ENCODE measurements at places on chromosomes 2 and 18.

GRCh38 chr2:95323347-95324155 lies 26.4 kb downstream of the KCNIP3 start:
- DNase-seq: no peak

DNA sequence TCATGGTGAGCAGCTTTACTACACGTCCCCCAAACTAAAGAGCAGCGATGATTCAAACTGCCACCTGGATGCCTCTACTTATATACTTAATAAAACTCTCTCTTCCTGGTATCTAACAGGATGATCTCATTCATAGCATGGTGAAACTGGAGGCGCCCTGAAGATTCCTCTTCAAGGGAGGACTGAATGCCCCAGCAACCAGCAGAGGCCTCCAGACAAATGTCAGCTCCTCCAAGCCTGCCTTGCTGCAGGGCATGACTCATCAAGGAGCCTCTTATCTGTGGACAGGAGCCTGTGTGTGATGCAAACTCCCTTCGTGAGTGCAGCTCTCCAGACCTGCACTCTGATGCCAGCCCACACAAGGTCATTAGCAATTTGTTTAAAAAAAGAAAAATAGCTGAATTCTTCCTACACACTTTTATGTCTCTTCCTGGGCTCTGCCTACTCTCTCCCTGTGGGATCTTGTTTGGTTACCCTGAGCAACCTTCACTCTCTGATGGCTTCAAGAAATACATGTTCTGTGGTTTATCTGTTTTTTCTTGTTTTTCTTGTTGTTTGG lies 30.2 kb downstream of the LONRF2 start:
- DNase-seq: peak; percentile 19

GRCh38 chr2:127658641-127659407 lies 12.9 kb downstream of the GPR17 start:
- DNase-seq: no peak

DNA sequence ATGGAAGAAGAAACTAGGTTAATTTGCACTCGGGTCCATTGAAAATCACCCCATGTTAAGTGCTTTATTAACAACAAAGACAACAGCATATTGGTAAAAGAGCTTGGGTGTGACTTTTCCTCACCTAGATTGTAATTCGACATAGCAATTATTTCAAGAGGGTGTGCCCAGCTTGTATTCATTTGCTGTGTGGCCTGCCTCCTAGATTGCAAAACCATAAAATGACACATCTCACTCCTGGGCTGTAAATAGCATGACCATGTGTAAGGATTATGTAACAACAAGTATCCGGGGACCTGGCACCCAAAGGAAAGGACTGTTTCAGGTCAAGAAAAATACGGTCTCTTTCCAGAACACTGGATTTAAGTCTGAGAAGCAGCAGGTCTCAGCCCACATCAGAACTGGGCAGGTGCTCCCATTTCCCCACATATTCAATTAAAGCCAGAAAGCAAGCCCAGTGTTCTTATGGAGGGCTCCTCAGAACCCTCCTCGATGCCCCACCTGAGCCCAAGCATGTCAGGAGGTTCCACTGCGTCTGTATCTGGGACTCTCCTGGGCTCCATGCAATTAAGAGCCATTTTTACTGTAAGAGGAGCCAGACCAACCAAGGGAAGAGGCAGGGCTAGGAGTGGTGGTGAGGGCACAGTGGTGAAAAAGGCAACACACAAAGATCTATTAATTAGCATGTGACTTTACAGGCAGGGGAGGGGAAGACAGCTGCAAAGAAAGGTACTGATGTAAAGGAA lies 39.2 kb downstream of the MREG start:
- DNase-seq: no peak

DNA sequence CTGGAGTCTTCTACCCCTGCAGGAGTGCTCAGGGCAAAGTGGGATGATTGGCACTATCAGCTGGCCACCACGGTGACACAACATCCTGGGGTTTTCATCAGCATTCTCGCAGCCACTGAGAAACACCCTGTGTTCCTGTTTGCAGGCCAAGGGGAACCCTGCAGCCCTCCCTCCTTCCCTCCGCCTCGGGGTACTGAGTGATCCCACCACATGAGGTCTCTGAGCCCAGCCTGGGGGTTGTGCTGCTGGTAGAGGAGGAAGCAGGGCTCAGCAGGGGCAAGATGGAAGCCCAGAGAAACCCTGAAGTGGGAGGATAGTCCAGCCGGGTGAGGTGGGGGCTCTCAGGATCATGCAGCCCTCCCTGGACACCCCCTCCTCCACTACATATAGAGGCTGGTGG lies at the start of gene OXER1:
Gene OXER1 (minus strand): TSS at position 40 of the 400 bp plus-strand sequence. CDS start 73 bp downstream, outside the sequence.
- no peak for DNase-seq

DNA sequence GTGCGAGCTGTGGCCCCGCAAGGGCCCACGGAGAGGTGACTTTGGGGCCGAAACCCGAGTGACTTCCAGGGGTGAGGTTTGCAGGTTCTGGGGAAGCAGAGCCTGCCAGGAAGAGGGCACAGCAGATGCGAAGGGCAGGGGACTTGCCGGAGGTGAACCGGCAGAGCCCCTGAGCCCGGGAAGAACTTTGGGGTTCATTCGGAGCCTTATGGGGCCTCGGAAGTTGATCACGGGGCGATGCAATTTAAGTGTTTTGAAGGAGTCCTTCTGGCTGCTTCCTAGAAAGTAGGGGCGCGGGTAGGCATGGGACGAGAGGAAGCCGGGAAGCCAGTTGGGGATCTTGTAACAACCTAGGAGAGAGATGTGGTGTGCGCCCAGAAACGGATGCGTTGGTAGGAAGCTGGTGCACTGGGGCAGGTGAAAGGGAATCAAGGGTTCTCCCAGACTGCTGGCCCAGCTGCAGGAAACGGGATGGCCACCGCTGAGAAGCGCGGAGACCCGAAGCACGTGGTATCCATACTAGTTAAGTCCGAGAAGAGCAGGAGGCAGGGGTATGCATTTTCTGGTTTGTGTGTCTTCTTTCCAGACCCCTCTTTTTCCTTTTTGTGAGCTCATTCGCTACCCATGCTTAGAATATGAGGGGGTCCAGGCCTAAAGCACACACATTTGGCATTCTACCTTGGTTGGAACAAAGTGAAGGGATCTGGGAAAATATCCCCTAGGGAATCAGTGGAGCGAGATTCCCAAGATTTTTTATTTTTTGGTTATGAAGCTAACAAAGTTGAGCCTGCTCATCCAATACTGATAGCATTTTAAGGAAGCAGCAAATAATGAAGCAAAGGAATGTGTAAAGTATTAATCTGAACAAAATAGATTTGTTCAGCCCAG lies 758 bp downstream of the SCLY start:
- no peak for DNase-seq

DNA sequence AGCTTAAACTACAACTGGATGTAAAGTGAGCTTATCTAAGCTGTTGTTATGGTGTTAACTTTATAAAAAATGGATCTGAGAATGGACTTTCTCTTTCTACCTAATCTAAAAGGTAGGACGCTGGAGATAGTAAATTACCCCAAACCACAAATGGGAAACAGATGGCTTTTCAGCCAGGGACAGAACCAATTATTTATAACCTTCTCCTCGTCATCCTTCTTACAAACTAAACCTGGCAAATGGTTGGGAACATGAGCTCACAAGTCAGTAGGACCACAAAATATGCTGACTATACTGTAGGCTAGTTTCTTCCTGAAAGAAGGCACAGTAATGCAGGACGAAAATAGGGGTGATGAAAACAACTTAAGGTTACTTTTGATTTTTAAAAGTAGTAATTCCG lies 32.7 kb upstream of the ZDBF2 start:
- DNase-seq: no peak

GRCh38 chr18:36729197-36729596 lies 99.6 kb downstream of the TPGS2 start:
- no peak for DNase-seq

DNA sequence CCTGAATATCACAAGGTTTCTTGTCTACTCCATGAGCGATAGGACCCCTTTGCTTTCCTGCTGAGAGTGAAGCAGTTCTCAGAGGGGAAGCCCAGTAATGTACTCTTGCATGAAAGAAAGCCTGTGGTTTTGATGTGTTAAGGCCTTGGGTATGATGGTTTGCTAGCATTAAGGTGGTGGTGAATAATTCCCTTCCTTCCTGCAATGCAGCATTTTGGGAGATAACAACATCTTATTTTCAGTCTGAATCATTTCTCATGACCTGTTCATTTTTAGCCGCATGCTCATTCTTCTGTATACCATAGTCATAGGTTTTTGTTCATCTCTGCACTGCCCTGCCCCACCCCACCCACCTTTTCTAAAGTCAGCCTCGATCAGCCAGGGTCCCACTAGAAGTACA lies 66.2 kb downstream of the HNMT start:
- DNase-seq: no peak

DNA sequence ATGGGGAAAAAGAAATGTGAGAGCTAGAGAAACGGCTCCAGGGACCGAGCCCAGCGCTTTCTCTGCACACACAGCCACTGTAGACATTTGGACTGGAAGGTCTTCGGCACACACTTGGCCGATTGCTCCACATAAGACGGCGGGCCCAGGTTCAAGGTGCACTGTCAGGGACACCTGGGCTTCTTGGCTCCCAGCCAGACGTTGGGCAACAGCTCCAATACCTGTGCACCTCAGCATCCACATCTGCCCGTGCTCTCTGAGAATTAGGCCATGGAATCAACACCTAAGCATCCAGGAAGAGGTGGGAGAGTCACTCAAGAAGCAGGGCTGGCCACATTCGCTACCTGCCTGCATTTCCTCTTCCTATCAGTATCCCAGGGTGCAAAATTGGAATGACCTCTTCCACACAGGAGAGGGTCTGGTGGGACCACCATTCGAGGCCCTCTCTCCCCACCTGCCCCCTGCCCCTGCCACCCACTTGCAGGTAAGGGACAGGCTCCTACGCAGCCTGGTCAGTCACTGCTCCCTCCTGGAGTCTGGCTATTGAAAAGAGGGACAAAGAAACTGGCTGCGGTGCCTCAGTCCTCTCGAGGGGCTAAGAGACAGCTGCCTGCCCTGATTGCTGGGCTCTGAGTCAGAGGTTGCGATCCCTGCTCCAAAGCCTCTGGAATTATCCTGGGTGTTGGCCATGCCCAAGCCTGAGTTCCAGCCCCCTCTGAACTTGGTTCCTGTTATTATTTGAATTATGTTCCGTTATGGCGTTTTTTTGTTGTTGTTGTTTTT lies 40.1 kb upstream of the TAF1B start:
- no peak for DNase-seq
